T-helper 17 cell (primary cell): ENCODE measurements at places on chromosomes 6 and 20. TPM values are rescaled to one million over a fixed set of nuclear protein-coding genes. Genes with fewer than 3 reads are reported as not detected.

GRCh38 chr20:40019510-40019909 is 669.5 kb downstream of the MAFB start:
- no peak for DNase-seq

Gene ATP6V1G2
- 1.4 TPM for total RNA-seq

DNA sequence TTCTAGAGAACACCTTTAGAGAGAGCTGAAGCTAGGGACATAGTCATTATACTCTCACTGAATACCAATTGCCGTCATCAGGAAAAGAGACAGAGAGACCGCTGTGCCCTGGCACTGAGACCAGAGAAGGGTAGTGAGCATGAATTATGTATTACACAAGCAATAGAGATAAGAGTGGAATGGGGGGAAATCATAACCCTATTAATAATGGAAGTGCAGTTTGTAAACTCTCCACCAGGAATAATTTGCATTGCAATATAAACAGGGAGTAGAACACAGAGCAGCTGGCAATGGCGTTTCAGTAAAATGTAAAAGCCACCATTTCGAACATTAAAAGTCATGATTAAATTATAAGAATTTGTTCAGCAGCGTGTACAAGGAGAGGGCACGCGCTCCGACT is 244.5 kb downstream of the MAFB start:
- no peak for DNase-seq

Gene DCDC2
- not detected for total RNA-seq

DNA sequence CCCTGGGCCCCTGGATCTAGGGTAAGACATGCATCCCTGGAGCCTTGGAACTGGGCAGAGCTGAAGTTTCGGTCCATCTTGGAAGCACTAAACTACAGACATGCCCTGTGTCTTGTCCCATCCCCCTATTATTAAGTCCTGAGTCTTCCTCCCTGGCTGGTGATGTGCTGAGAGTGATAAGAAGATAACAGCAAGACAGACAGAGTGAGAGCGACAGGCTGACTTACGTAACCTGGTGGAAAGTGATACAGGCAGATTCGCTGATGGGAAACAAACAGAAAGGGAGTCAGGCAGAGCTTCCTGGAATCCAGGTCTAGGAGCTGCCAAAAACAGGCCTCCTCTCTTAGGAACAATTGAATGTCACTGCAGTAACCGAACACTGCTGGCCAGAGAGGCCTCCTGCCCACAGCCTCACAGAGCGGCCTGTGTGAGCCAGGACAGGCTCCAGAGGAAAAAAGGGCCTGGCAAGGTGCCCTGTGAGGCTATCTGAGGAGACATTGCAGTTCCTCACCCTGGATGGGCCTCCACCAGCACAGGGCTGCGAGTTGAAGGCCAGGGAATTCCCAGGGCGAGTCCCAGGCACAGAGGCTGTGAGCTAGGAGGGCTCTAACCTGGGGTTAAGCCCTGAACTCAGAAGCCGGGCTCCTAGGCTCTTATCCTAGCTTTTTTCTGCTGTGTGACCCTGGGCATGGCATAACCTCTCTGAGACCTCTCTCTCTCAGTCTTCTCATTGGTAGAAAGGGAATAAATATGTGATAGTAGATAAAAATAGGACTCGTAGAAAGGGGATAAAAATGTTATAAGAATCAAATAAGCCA is 34.2 kb upstream of the B4GALT5 start:
- no peak for DNase-seq

DNA sequence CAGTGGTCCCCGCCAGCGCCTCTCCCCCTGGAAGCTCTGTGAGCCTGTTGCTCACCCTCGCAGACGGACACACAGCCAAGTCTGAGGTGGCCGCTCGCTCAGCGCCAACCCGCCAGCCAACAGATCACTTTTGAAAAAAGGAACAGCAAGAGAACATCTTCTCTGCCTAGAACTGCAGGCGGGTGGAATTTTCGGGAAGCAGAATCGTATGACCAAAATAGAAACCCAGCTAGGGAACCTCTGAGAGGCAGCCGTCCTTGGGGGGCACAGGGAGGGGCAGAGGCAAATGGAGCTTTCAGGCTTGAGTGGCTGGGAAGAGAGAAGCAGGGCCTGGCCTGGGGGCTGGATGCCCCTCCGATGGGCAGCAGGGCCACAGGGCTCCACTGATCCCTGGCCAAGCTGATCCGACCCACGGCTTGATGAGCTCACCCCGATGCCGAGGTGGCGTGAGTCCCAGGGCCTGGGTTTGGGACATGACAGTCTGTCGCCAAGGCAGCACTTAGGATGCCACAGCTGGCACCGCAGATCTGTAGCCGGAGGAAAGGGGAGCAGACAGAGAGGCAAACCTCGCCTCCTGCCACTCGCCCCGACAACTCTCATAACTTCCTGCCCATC is 9.8 kb downstream of the NFATC2 start:
- no peak for DNase-seq

Gene GJA1
- 0.12 TPM for total RNA-seq

DNA sequence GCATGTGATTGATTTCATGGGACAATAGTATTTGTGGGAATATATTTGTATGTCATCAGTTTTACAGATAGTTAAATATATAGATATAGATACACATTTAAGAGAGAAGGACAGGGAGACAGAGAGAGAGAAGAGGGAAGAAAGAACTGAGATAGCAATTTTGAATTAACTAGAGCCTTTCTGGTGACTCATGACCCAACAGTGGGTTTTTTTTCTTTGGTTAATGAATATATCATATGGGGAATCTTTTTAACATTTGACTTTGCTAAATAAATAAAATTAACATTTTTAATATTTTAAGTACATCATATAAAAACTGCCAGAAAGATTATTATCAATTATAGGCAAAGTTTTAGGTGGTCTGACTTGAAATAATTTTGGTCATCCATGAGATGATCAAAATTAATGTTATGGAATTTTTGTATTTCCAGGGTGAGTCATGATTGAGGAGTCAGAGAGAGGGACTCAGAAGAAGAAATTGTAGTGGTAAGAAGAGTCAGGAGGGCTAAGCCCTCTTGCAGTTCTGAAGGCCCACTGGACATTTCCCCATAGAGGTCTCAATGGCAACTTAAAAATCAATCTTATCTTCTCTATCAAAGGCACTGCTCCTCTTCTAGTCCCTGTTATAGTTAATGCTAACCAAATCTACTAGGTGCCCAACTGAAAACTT is 508.1 kb upstream of the MAP3K7 start:
- DNase-seq: no peak

Gene PPIL6
- 0.83 TPM for total RNA-seq

Gene SLC22A23
- total RNA-seq: 6.3 TPM

DNA sequence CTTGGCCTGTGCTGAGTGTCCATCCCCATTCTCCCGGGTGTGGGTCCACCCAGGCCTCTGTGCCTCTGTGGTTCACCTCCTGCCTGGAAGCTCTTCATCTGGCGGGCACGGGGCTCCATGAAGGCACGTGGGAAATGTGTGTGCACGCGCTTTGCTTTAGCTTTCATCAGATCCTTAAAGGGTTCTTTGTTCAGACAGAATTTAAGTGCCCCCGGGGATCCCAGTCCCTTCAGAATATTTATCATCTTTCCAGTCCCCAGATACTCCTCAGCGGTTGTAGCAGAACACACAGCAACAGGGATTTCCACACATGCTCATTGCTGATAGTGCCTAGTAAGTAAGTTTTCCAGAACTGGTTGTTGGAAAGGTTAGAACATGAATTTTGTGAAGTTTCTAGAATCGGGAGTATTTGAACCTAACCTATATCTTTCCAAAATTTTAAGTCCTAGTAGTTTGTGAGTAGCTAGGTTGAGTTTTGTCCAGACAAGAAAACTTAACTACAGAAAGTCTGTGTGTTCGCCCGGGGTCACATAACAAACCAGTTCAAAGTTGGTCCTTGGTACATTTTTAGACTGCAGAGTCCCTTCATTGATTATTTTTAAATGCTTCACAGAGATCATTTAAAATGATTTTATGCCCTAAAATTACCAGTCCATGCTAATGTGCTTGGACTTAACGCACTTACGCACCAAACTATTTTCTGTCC is 67.7 kb downstream of the RPP40 start:
- DNase-seq: no peak

DNA sequence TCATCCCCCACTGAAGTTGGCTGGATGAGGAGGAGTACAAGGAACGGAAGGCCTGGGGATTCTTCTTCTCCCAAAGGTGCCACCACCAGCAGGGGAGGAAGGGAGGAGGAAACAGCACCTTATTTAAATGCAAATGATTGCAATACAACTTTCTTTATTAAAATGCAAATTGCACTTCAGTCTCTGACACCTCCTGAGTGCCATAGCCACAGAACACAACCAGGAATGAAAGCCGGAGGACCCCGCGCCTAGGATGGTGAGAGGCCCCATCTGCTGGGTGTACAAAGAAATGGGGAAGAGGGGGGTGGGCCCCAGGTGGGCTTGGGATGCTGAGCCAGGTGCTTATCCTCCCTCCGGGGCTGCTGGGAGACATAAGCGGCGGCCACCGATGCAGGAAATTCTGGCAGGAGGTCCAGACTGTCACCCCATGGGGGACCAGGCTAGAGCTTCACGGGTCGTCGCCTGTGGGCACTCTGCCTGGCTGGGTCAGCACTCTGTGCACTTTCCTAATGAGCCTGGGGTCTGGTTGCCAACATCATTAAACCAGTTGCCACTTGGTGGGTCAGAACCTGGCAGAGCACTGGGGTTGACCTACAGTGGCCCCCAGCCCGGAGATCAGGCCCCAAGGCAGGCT is 154.2 kb upstream of the MLN start:
- no peak for DNase-seq

Gene BMP7
- not detected for total RNA-seq

- DNase-seq: no peak
These were observed 186.5 kb downstream of the SCP2D1 start for GRCh38 chr20:19000078-19000477.

DNA sequence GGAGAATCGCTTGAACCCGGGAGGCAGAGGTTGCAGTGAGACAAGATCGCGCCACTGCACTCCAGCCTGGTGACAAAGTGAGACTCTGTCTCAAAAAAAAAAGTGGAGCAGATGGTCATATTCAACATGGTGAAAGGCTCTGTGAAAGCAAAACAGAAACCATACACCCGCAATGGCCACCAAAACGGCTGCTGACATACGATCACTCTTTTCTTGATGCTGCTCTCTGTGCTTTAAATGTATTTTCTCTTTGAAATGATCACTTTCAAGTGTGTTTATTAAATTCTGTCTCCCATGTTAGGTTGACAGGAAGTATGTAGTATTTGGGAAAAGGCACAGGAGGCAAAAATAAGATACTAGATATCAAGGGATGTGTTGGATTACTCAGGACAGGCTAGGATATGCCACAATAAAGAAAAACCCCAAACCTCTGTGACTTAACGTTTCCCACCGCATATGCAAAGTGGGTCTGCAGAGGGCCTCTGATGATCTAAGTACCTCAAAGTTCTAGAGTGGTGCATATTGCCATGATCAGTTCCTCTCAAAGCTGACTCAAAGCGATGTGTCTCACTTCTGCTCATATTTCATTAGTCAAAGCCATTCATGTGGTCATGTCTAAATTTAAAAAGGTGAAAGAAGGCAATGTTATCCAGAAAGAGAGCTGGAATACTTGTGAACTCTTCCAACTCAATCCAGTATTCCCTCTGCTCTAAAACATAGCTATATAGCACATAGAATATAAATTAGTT is 155.1 kb upstream of the SOX4 start:
- no peak for DNase-seq

DNA sequence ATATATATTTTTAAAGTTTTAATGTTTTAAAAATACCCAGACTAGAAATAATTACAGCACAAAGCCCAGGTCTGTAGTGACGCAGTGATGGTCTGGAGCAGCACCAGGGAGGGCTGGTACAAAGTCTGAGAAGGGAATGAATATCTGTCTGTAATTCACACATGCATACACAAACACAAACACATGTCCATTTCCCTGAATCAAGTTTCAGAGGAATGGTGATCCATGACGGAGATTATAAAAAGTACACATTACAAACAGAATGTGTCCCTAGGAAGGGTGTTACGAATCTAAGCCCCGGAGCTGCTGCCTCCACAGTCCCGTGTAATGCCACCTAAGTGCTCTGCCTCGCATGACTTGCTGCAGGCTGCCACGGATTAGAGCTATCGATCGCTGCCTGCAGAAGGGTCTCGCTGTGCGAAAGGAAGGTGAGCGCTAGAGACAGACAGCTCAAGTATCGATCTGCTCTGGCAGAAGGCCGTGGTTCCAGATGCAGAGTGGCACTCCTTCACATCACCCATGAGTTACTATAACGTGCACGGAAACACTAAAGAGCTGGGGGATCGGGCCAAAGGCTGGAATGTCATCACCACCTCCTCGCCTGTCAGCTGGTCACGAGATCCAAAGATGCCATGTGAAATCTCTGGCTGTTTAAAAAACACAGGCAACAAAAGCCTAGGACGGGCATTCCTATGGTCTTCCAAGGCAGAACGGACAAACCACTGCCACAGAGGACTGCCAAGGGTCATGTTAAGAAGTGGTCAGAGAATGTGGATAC is 87.1 kb downstream of the INSM1 start:
- no peak for DNase-seq

Gene ZNF311
- 0.40 TPM for total RNA-seq

Gene CYB5R4
- total RNA-seq: 27.0 TPM

Gene EEF1A2
- total RNA-seq: 0.99 TPM

GRCh38 chr20:41394931-41395666 is 28.5 kb upstream of the EMILIN3 start:
- no peak for DNase-seq

Gene RAB44
- 0.77 TPM for total RNA-seq

Gene ZBTB46
- total RNA-seq: 0.21 TPM

GRCh38 chr6:113377362-113377942 is 479.7 kb upstream of the MARCKS start:
- DNase-seq: no peak

GRCh38 chr6:3609388-3609787 is 142.1 kb downstream of the PXDC1 start:
- no peak for DNase-seq

DNA sequence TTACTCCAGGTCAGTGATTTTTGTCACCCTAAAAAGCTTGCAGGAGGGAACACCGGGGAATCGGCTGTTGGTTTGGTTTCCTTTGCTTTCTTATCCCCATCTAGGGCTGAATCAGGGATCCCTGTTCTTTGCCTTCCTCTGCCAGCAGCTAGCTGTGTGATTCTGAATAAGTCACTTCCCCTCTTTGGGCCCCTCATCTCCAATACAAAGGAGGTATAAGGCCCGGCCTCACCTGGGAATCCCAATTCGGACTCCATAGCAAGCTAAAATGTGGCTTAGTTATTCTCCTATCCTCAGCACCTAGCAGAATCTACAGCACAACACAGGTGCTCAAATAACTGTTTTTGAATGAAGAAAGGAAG is 18.5 kb upstream of the ARMC12 start:
- DNase-seq: no peak

Gene CGA
- 0.40 TPM for total RNA-seq

Gene SAMD3
- 30.0 TPM for total RNA-seq

GRCh38 chr6:156701966-156702365 is 75.2 kb upstream of the ARID1B start:
- no peak for DNase-seq
